Stimulated activated CD8-positive, alpha-beta memory T cell treated with anti-CD3 and anti-CD28 coated beads, Interleukin-15, amount 100 ng/mL, for 4 hours (primary cell): ENCODE measurements at places on chromosomes 5 and 9.

GRCh38 chr5:655406-655805 is 37.7 kb downstream of the TPPP start:
- no peak for DNase-seq

- no peak for DNase-seq
Observed at GRCh38 chr5:141322261-141322660, 1.7 kb upstream of the TAF7 start.

DNA sequence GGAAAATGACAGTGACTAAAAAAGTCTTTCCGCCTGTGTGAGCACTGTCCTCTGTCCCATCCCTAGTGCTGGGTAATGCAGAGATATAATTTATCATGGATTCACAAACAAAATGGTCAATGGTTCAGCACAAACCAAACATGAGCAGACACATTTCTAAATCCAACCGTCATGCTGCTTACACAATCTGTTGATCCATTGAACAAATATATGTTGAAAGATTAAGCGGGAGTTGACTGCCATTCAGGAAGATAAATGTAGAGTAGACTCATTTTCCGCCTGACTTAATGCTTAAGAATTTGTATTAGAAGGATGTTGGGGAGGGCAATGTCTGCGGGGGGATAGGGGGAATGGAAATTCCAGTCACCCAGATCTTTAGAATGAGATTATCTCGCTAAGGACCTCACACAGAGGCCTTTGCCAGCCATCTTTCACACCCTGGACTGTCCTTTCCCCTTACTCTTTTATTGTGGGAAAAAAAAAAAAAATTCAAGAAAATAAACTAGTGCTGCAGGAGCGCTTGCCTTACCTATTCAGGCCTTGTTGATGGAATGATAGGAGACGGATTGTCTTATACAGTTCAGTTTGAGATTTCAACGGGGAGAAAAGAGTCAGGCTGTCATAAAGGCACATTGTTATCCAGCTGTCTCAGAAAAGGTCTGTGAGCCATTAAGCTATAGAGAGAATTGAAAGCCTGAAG is 153.7 kb downstream of the TLE1 start:
- no peak for DNase-seq

DNA sequence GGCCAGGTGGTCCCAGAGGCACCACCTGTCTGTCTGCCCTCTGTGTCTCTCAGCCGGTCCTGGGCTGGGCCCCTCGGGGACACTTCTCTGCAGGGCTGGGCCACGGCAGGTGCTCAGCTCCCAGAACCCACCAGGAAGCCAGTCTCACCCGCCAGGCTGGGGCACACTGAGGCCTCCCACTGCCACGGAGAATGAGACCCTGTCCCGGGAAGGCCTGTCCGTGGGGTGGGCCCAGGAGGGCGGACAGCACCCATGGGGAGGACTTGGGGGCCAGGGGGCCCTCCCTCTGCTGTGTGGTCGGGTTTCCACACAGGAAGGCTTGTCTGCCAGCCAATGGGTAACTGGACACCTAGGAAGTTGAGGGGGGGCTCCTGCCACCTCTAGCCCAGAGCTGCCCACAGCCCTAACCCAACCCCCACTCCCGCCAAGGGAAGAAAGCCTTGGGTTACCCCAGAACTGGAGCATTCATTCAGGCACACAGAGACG is 4.1 kb upstream of the TUBB4B start:
- DNase-seq, result no peak
